Stimulated activated CD8-positive, alpha-beta memory T cell treated with anti-CD3 and anti-CD28 coated beads, Interleukin-7, amount 100 ng/mL, for 1 hour (primary cell): ENCODE measurements at places on chromosomes 2 and 18.

- DNase-seq, result no peak
These were observed 57.0 kb downstream of the ZNF519 start for GRCh38 chr18:14075196-14075595.

GRCh38 chr18:48956356-48956755 lies 5.6 kb upstream of the SMAD7 start:
- no peak for DNase-seq

- no peak for DNase-seq
These were observed 14.0 kb downstream of the HOXD1 start for GRCh38 chr2:176202491-176202890.

DNA sequence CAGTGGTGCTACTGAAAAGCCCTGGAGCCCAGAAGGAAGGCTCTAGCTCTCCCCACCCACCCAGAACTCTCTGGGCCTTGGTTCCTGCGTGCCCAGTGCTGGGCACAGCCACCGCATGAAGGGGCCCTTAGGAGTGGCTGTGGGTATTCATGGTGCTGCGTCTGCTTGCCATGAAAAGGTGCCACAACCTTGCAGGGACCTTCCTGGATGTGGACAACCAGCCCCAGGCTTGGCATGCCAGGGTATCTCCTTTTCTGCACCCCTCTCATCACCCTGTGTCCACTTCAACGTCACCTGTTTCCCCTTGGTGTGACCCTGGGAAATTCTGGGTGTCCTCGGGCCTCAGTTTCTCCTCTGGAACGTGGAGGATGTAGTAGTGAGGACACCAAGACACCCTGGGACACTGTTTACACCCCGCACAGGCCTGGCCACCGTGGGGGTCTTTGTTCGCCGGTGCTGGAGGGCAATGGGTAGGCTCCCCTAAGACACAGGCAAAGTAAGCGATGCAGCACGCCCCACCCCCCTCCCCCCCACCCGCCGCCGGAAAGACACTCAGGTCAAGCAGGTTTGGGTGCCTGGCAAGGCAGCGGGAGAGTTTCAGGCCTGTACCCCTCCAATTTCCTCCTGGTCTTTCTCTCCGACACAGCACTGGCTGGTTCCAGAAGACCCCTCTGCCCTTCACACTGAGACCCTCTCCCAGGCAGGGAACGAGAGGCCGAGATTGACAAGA lies 34.8 kb upstream of the TAF1B start:
- DNase-seq, result no peak

GRCh38 chr2:169672406-169672805 lies 21.8 kb downstream of the CFAP210 start:
- no peak for DNase-seq

DNA sequence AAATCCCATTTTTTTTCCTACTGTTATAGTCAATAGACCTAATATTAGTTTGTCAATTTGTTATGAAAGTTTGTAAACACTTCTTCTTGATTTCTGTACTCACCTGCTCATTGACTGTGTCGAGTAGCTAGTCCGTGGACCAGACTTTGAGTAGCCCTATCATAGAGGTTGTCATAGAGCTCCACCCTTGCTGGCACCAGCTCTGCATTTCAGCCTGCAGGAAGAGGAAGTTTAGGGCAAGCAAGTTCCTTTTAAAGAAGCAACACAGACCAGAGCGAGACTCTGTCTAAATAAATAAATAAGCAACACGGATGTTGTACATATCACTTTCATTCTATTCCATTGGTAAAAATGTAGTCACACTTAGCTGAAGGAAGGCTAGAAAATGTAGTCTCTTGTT lies 74.0 kb downstream of the MCFD2 start:
- DNase-seq, result no peak
